ENCODE measurements at places on chromosomes 12 and 14.

DNA sequence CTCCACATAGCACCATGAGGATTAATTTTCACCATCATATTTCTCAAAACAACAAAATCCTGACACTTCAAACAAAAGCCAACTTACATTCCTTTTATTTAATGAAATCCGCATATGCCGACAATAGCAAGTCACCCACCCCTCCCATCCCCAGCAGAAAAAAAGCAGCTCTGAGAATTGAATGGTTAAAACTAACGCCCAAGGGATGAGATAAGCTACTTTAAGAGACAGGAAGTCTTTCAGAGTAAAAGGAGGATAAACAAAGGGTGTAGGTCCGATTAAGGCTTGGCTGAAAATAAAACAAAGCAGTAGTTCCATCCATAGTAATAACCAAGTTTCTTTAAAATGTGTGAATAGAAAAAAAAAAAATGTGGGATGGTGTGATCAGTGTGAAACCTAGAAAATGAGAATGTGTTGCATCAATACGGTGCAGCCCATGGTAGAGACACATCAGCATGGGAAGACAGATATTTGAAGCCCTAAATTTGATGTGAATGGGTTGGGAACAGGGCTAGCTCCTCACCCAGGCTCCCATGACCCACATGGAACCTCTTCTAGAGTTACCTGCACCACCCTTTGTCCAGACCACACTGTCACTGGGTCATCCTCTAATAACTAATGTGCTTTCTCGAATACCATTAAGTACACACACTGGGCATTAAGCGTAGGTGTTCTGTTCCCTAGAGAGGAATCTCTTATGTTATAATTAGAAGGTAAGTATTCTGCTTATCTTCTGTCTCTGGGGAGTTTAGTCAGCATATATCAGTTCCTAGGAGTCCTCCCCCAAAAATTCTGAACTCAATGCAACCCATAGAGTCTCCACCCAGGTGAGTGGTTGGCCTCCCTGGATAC, 31.7 kb downstream of the RTRAF start:
- no peak for DNase-seq

DNA sequence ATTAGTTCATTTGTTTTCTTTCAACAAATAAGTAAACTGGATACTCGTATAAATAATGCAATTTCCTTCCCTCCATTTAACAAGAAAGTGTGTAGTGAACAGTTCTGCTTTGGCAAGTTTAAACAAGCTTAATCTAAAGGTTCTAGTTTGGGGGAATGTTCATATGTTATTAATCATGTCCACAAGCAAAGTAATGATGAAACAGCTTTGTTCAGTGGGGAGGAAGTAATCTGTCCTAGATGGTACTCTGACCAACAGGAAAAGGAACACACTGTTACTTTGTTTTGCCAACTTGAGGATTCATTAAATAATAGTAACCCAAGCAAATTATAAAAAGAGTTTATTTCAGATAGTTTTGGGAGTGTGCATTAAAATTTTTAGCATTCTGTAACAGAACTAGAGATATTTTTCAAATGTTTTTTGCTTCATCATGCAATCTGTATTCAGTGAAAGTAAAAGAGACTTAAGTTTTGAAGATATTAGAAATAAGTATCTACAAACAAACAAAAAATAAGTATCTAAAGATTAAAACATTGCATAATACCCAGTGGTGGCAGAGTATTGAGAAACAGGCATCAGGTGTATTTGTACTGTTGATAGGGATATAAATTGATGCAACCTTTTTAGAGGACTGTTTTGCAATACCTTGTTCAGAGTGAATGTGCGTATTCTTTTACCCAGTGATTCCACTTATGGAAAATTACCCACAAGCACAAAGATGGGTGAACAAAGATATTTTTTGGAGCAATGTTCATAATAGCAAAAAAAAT, 61.1 kb downstream of the RAB35 start:
- DNase-seq: no peak

DNA sequence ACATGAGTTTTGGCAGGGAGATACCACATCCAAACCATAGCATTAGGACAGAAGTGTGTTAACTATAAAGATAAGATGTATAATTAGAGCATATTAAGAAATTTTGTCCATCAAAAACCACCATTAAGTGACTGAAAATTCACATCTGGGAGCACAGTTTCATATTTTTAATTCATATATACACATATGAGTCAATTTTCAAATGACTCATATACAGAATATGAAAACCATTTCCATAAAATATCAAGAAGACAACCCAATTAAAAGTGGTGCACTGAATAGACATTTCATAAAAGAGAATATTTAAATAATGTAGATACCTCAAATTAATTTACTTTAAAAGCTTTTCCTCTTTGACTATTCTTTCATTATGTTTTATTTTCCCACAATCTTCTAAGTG, 25.3 kb downstream of the MUCL1 start:
- no peak for DNase-seq

- no peak for DNase-seq
Measured at GRCh38 chr14:71770431-71770830, 161.8 kb upstream of the RGS6 start.

DNA sequence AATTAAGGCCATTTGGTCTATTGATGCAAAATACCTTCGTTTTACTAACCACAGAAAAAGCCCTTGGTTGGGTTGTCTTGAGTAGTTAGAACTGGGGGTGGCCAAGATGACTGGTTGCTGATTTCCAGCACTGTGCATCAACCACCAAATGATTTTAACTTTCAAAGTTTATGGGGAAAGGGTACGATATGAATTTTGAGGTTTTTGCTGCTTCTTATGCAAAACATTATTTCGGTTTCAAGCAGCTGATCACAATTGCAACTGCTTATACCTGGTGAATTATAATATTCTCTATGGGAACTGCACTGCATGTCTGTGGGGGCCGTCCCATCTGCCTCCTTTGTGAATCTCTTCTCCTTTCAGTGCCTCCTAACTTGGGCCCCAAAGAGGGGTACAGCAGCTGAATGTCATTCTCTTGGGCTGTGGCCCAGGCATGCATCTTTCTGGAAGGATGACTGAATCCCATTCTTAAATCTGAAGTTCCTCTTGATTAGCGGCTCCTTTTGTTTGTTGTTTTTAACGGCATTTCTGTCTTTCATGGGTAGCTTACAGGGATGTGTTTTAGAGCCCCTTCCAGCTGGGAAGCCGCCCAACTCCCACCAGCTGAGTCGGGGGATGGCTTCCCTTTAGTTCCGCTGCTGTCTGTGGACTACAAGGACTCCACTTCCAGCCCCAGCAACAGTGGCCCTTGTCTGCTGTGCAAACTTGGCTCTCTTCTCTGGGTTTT, 479.8 kb downstream of the ZFP36L1 start:
- DNase-seq: no peak

Measured in endothelial cell (in vitro differentiated cells).